Pons (tissue), 1 donor: ENCODE measurements at places on chromosomes 2 and 18.
A peak's percentile ranks its signal among the peaks of the same experiment; 100 is the strongest.

DNA sequence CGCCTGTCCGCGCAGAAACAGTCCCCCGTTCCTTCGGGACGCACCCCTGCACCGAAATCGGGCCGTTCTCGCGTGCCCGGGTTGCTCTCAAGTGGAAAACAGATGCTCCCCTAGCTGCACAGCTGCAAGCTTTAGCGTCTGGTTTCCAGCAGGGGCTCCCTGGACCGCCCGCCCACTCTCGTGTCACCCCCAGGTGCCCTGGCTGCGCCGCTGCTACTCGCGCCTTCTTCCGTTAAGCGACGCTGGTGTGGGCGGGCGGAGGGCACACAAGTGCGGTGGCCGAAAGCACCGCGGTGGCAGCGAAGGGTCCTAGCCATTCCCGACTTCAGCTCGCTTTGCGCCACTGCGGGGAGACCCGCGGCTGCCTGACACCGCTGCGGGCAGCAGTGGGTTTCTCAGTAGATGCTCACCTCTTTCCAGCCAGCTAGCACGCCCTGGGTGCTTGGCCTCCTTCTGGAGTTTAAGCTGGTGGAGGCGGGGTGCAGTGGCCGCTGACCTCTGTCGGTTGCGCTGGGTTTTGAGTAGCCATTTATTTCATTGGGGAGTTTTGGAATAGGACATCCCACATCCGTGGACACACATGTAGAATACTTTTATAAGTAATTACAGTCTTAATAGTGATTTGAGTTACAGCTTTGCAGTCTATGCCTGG lies 806 bp downstream of the ZNF407 start:
- DNase-seq, result peak; percentile 32

GRCh38 chr2:82837588-82838304 lies 1621.3 kb downstream of the SUCLG1 start:
- DNase-seq, result no peak

DNA sequence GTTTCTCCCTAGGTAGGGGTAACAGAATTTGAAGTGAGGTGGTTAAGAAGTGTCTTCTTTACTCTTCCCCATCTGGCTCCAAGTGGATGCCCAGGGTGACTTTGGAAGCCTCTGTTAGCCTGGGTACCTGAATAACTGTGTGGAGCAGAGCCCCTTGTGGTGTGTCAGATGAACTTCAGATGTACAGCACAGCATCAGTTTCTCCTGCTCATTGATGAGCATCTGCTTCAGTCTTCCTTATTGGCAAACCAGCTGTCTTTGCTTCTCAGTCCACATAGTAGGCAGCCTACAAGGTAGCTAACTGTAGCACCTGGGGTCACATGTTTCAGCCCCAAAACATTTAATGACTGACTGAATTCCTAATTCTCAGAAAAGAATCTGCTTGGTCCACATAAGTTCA lies 56.2 kb upstream of the ATP8B1 start:
- DNase-seq, result no peak

DNA sequence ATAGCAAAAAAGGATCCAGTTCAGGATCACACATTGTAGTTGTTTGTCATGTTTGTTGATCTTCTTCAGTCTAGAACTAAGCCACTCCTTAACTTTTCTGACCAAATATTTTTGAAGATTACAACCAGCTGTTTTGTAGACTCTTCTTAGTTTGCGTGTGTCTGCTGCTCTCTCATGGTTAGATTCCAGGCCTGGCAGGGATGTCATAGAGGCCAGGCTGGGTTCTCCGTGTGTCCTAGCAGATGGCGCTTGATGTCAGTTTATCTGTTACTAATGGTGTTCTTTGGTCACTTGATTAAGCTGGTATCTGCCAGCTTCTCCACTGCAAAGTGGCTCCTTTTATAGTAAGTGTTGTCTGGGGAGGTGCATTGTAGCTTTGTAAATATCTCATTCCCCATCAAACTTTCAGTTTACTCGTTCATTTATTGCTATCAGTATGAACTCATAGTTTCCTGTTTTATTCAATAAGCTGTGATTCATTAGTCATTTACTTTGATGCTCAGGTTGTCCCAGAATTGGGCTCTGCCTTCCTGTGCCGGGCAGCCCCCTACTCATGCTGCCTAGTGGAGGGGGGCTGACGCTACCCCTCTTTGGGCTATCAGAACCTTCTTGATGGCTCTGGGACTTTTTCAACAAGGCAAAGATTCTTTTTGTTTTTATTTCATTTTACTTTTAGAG lies 42.1 kb downstream of the GRHL1 start:
- no peak for DNase-seq

- no peak for DNase-seq
Observed at GRCh38 chr2:70116936-70117552, 29.8 kb downstream of the PCBP1 start.

DNA sequence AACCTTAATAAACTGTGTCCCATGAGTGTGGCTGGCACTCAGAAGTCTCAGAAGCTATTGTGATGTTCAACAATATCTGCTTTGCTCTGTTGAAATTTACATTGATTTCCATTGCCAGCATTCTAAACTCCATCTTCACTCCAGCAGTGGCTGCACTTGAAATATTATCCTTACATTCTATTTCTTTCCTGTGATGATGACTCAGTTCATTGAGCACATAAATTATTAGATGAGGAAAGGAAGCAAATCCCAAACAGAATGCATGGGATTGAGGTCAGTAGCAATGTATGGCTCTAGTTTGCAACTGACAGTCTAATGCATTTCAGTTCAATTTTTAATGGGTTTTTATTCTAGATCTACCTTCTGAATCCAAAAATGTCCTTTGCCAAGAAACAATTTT lies 92.4 kb upstream of the TTN start:
- no peak for DNase-seq

DNA sequence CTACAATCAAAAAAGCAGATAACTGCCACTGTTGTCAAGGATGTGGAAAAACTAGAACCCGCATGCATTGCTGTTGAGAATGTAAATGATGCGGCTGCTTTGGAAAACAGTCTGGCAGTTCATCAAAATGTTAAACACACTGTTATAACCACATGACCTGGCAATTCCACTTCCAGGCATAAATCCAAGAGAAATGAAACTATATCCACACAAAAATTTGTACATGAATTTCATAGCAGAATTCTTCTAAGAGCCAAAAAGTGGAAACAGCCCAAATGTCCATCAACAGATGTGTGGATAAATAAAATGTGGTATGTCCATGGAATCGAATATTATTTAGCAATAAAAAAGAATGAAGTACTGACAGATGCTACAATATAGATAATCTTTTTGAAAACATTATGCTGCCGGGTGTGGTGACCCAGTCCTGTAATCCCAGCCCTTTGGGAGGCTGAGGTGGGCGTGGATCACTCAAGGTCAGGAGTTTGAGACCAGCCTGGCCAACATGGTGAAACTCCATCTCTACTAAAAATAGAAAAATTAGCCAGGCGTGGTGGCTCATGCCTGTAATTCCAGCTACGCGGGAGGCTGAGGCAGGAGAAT lies 32.0 kb downstream of the ERCC3 start:
- DNase-seq, result no peak

DNA sequence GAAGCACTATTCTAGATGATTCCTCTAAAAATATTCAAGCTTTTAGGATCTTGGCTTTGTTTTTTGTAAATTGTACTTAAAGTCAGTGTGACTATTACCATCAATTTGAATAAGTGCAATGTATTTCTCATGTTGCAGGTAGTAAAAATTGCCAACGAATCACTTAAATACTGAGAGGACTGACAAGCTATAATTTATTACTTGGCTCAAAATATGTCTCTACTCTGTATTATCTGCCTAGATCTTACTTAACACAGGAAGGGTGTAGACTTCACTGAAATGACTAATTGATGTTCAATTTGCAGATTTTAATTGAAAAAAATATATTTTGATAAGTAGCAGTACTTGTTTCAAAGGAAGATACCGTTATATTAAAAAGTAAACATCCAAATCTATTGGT lies 202.3 kb downstream of the SLC8A1 start:
- DNase-seq, result no peak

DNA sequence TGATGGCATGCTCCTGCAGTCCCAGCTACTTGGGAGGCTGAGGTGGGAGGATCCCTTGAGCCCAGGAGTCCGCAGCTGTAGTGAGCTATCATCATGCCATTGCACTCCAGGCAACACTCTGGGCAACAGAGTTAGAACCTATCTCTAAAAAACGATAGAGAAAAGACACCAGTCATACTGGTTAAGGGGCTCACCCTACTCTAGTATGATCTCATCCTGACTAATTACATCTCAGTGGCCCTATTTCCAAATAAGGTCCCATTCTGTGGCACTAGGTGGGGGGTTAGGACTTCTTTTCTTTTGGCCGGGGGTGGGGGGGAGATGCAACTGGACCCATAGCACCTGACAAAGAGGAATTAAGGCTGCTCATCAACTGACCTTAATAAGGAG lies 163.2 kb upstream of the NCK2 start:
- no peak for DNase-seq

DNA sequence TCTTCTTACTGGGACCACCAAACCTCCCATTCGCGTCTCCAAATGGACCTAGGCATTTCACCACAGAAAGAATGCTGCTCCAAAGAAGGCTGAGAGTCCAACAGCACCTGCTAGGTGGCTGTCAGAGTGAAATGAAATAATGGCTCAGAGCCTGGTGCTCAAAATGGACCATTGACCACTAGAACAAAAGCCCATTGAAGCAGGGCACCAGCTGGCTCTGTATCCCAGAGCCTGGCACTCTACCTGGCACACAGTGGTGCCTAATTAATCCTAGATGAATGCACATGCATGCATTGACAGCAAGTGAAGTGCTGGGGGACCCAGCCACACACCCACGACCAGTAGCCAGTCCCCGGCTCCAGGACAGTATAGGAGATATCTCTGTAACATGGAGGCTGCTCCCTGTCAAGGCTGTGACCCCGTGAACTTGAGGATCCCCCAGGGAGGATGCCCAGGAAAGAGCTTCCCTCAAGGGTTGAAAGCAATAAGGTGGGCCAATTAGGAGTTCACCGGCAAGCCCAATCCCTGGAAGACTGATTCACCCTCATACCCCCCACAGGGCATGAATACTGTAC lies 261.3 kb downstream of the TNS1 start:
- peak; percentile 75 for DNase-seq

DNA sequence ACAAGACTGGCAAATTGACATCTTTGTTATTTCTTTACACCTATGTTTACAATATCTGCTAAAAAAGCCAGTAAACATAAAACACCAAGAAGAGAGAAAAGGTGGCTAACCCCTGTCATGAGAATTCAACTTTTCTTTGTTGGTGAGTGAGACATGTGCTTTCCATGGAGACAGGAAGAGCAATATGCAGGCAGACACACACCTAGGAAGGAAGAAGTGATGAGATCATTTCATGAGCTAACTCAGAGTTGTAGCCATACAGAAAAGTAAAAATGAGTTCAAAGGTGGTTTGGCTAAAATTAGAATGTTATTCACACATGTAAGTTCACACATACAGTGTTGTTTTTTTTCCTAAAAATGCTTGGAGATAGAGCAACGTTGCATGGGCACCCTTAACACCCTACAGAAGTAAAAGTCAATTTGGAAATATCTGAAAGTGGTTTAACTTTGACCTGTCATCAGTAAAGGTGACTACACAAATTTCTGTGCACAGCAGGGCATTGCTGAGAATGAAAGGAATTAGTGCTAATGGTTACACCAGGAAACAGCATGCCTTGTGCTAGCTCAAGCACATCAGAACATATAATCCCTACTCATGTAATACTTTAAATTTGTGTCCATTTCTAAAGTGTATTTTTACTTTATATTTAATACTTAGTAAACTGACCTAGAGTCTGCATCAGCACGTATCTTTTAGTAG lies 557.6 kb downstream of the CBLN2 start:
- DNase-seq, result no peak
